ENCODE measurements at places on chromosomes 11 and 22.

DNA sequence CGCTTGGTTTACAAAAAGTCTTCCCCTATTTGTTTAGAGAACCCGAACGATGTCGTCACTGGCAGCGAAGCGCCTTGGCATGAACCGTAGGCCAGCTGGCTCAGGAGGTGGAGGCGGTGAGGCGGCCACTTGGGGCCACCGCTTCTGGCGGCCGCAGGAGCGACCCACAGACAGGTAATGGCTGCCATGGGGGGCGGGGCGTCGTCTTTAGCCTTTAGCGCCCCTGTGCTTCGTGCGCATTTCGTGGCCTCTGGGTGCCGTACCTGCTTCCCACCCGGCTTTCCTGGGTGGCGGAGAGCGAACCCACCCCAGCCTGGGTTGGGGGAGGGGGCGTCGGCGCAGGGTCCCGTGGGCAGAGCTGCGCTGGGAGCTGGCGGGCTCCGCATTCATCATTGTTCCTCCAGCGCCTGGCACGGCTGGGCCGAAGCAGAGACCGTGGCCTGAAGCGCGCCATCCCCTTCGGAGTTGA lies 469 bp upstream of the OSBP2 start:
- DNase-seq = peak; percentile 26

DNA sequence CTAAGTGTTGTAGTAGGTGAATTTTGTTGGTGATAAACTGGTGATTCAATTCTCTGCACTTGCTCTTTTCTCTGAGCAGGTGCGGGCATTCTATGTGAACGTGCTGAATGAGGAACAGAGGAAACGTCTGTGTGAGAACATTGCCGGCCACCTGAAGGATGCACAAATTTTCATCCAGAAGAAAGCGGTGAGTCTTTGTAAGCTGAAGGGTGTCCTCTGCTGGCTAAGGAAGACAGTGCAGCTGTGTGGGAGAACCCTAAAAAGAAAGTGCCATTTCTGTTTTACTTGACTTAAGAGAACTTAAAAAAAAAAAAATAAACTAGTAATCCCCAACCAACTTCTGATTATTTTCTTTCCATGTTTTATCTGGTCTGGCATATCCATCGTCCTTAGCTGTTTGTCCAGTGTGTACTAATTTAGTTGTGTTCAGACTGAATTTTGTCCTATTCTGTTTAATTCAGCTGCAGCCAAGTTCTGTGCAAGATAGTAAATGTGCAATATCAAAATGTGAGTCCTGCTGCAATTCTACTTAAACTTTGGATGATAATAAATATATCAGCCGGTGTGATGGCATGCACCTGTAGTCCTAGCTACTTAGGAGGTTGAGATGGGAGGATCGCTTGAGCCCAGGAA lies 29.6 kb downstream of the CAT start:
- DNase-seq = no peak

- no peak for DNase-seq
Measured at GRCh38 chr11:74696939-74697675, 34.1 kb downstream of the CHRDL2 start.

GRCh38 chr11:130637566-130637965 lies 189.1 kb downstream of the ADAMTS15 start:
- no peak for DNase-seq

DNA sequence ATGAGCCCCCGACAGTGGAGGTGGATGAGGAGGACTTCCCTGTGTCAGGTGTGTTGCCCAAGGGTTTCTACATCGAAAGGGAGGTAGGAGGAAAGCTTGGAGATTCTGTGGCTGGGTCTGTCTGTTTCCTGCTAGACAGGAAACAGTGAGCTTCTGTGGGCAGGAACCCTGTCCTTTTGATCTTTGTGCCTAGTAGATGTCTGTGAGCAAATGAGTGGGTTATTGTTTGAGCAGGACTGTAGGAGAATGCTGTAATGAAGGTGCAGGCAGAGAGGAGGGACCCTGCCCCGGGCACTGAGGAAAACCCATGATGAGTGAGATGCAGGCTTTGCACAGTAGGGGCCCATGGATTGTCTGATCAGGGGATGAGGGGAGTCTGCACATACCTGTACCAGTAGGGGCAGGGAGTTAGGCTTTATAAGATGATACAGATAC lies 14.0 kb downstream of the USP35 start:
- no peak for DNase-seq

GRCh38 chr22:50074056-50074455 lies 11.2 kb downstream of the MLC1 start:
- no peak for DNase-seq

GRCh38 chr11:446891-447290 lies 3.2 kb upstream of the PTDSS2 start:
- no peak for DNase-seq
